Osteoblast (primary cell): ENCODE measurements at places on chromosomes 4 and X. TPM values are rescaled to one million over a fixed set of nuclear protein-coding genes. Genes with fewer than 3 reads are reported as not detected.
A peak's percentile ranks its signal among the peaks of the same experiment; 100 is the strongest.

The PPP2R3B gene
- total RNA-seq = 10.3 and 13.4 TPM in 2 replicates

DNA sequence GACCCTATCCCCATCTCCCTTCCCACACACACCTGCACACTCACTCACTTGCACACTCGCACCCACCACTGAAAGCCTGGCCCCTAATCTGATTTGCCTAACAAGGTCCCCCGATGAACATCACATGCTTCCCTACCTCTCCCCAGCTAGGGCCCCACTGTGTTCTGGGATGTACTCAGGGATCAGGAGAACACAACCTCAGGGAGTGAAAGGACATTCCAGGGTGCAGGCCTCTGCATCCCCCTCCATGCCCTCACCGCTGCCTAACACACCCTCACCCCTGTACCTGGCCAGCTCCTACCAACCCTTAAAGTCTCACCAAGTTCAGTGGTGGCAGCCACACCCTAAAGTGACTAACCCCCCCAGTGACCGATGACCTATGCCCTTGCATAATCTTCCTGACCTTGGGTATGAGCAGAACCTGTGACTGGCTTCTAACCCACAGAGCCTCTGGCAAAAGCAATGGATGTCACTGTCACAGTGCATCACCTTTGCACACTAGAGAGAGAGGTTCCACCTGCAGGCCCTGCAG is 2.4 kb upstream of the AFAP1 start:
- H3K4me3 ChIP-seq = no peak overlapping the region
- no peak for DNase-seq
- H3K27ac ChIP-seq = no peak overlapping the region

- no peaks in the 10 kb centered on the region for H3K36me3 ChIP-seq
- DNase-seq = no peak
- H3K27me3 ChIP-seq = no peaks in the 10 kb centered on the region
- H3K4me3 ChIP-seq = no peak overlapping the region
- H3K27ac ChIP-seq = peak overlapping the region; percentile 13
Observed at GRCh38 chrX:150842198-150842685, 56.2 kb downstream of the CD99L2 start.

The MTNR1A gene
- total RNA-seq = not detected in 2 replicates

DNA sequence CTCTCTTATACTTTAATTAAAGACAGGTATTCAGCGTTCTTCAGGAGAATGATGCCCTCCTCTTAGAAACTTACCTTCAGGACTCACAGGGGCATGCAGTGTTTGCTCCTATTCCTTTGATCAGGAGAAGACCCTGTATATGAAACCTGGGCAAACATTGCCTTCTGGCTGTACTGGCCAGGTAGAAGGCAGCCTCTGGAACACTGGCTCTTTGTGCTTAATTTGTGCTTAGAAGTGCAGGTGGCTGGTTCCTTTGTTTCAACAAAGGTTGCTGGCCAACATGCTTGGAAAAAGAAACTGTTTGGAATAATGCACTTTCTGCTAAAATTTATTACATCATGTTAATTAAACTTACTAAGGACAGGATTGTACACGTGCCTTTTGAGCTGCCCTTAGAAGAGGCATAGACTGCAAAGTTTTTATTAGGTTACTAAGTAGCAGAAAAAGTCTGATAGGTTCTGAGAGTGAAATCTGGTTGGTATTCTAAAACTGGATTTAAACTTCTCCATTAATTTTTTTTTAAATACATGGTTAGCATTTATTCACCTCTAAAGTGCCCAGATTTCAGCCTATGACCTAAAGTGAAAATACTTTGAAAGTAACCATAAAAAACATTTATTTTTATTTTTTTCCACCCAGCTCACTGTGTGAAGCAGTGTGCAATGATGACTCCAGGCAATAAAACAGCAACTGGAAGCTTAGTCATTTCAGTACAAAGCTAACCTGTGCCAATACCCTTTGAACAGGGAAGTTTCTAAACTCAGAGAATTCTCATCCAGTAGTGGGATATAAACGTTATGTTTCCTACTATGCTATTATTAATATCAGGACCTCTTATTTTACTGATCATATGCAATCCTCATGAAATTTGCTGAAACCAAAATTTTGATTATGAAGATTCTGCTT is 11.3 kb downstream of the RASSF6 start:
- DNase-seq = no peak
- H3K27me3 ChIP-seq = peaks cover 8% of the 10 kb centered on the region
- no peaks in the 10 kb centered on the region for H3K36me3 ChIP-seq
- peaks cover 5% of the 10 kb centered on the region for H3K4me1 ChIP-seq
- H3K27ac ChIP-seq = peak overlapping the region; percentile 22
- H3K4me3 ChIP-seq = no peak overlapping the region

The RBM46 gene
- total RNA-seq = not detected in 2 replicates

- H3K27ac ChIP-seq = no peak overlapping the region
- H3K27me3 ChIP-seq = no peaks in the 10 kb centered on the region
- H3K36me3 ChIP-seq = no peaks in the 10 kb centered on the region
- no peak for DNase-seq
- no peak overlapping the region for H3K4me3 ChIP-seq
- no peaks in the 10 kb centered on the region for H3K4me1 ChIP-seq
Observed at GRCh38 chr4:160423879-160424451, 1321.1 kb downstream of the RAPGEF2 start.

The CTAG1A gene
- total RNA-seq = not detected in 2 replicates

GRCh38 chr4:119518915-119519410 is 109.6 kb downstream of the PDE5A start:
- no peak for DNase-seq
- peaks cover 16% of the 10 kb centered on the region for H3K4me1 ChIP-seq
- H3K36me3 ChIP-seq = peaks cover 70% of the 10 kb centered on the region

- no peaks in the 10 kb centered on the region for H3K36me3 ChIP-seq
- H3K4me3 ChIP-seq = no peak overlapping the region
- no peaks in the 10 kb centered on the region for H3K4me1 ChIP-seq
- no peak overlapping the region for H3K27ac ChIP-seq
- H3K27me3 ChIP-seq = no peaks in the 10 kb centered on the region
Observed at GRCh38 chrX:147226801-147227200, 412.3 kb upstream of the CXorf51A start.

- H3K27ac ChIP-seq = no peak overlapping the region
- no peaks in the 10 kb centered on the region for H3K4me1 ChIP-seq
- DNase-seq = no peak
Observed at GRCh38 chr4:15270201-15270600, 157.6 kb upstream of the C1QTNF7 start.

The TLR2 gene
- total RNA-seq = 0.29 and 0.36 TPM in 2 replicates

GRCh38 chrX:9475984-9476383 is 11.1 kb downstream of the TBL1X start:
- H3K27ac ChIP-seq = no peak overlapping the region
- H3K27me3 ChIP-seq = no peaks in the 10 kb centered on the region
- H3K4me3 ChIP-seq = no peak overlapping the region
- no peak for DNase-seq
- H3K4me1 ChIP-seq = no peaks in the 10 kb centered on the region
- no peaks in the 10 kb centered on the region for H3K36me3 ChIP-seq

- H3K4me3 ChIP-seq = no peak overlapping the region
- DNase-seq = no peak
- no peaks in the 10 kb centered on the region for H3K27me3 ChIP-seq
- H3K4me1 ChIP-seq = peaks cover 46% of the 10 kb centered on the region
Observed at GRCh38 chr4:57148177-57148576, 38.0 kb upstream of the IGFBP7 start.

The FRAS1 gene
- total RNA-seq = 5.1 and 7.4 TPM in 2 replicates

The HPGDS gene
- total RNA-seq = not detected in 2 replicates

DNA sequence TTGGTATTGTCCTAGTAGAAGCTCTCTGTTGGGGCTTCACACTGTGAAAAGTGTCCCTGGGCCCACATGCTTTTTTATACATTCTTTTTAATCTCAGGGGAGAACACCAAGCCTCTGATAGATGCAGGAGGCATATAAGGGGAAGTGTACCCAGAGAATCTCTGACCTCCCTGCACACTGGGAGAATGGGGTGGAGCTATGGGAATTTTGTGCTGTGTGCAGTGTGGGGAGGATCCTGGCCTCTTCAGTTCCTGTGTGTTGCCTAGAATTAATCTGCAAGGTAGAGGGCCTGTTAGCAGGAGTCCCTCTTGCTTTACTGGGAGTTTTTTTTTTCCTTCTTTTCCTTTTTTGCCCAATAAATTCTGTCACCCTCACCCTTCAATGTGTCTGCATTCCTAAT is 49.2 kb upstream of the SPIN4 start:
- H3K36me3 ChIP-seq = no peaks in the 10 kb centered on the region
- no peak overlapping the region for H3K4me3 ChIP-seq
- no peaks in the 10 kb centered on the region for H3K27me3 ChIP-seq
- no peaks in the 10 kb centered on the region for H3K4me1 ChIP-seq
- no peak overlapping the region for H3K27ac ChIP-seq
- no peak for DNase-seq

- H3K4me3 ChIP-seq = no peak overlapping the region
- no peaks in the 10 kb centered on the region for H3K27me3 ChIP-seq
- H3K4me1 ChIP-seq = no peaks in the 10 kb centered on the region
- no peaks in the 10 kb centered on the region for H3K36me3 ChIP-seq
- no peak overlapping the region for H3K27ac ChIP-seq
Observed at GRCh38 chr4:66123831-66124413, 453.6 kb upstream of the EPHA5 start.

DNA sequence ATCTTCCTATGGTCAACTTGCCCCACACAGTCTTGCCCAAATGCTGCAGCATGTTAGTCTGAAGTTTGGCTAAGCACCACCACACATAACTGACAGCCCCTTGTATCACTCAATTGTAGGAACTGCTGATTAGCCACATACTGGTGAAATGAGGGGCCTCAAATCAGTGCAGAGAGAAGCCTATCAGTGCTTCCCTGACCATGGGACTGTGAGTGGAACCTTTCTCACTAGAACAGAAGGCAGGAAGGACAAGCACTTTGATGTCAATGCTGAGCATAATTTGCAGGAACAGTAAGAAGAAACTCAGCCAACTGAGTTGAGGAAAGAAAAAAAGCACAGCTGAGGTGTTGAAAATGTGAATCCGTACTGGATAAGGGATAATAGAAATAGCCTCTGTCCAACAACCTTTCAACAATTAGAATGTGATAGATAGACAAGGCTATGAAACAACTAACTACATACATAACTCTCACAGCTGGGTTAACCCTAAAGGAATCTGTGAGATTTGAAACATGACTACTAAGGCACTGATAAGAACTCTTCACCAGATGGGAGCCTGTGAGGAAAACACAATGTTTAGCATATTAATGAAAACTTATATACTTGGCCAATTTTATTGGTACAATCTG is 136.6 kb upstream of the SH3RF1 start:
- no peaks in the 10 kb centered on the region for H3K36me3 ChIP-seq
- H3K27ac ChIP-seq = no peak overlapping the region
- DNase-seq = no peak
- H3K4me3 ChIP-seq = no peak overlapping the region
- H3K4me1 ChIP-seq = peaks cover 12% of the 10 kb centered on the region

The MAGEC3 gene
- not detected in 2 replicates for total RNA-seq

The GRPR gene
- total RNA-seq = not detected in 2 replicates

DNA sequence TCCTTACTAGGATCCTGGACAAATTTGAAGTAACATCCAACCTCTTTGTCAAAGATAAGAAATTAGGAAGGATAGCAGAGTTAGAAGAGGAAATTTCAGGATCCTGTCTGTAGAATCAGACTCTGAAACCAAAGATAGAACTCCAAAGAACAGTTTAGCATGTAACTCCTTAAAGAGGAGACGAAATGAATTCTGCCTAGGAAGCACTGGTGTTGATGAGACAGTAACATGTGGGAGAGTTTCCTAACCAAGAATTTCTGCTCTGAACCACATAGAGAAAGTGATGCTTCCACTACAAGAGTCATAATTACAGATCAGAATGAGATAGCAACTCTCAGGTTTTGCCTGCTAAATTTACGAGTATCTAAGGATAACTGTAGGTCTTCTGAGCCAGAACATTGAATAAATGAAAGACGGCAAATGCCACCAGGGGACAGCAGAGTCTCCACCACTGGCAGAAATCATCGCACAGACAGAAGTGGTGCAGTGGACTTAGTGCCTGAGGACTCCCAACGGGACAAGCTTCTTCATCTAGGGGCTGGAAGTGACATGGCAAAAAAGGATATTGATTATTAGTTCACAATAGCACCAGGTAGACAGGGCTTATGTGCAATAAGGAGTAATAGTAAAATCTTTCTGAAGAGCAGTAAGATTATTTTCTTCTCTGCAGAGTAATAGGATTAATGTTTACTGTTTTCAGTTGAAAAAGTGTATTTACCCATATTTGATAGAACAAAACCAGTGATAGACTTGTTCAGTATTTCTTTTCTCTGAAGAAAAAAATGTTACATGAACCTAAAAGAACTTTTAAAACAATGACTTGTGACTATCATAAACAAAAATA is 6.7 kb upstream of the PPID start:
- H3K4me1 ChIP-seq = no peaks in the 10 kb centered on the region
- H3K27ac ChIP-seq = no peak overlapping the region
- H3K27me3 ChIP-seq = peaks cover 25% of the 10 kb centered on the region
- no peaks in the 10 kb centered on the region for H3K36me3 ChIP-seq
- no peak overlapping the region for H3K4me3 ChIP-seq
- peak; percentile 93 for DNase-seq

- no peak overlapping the region for H3K4me3 ChIP-seq
- no peaks in the 10 kb centered on the region for H3K27me3 ChIP-seq
- H3K36me3 ChIP-seq = no peaks in the 10 kb centered on the region
- peaks cover 49% of the 10 kb centered on the region for H3K4me1 ChIP-seq
Observed at GRCh38 chr4:181957088-181957487, 286.1 kb upstream of the TENM3 start.

The BGN gene
- 139 and 210 TPM in 2 replicates for total RNA-seq

- H3K27ac ChIP-seq = no peak overlapping the region
- no peak for DNase-seq
- H3K27me3 ChIP-seq = no peaks in the 10 kb centered on the region
Observed at GRCh38 chrX:114272096-114272686, 311.7 kb upstream of the HTR2C start.

GRCh38 chrX:154012336-154012991 is 7.2 kb downstream of the IRAK1 start:
- DNase-seq = peak; percentile 58
- no peaks in the 10 kb centered on the region for H3K4me1 ChIP-seq
- no peak overlapping the region for H3K4me3 ChIP-seq
- peaks cover 45% of the 10 kb centered on the region for H3K36me3 ChIP-seq

DNA sequence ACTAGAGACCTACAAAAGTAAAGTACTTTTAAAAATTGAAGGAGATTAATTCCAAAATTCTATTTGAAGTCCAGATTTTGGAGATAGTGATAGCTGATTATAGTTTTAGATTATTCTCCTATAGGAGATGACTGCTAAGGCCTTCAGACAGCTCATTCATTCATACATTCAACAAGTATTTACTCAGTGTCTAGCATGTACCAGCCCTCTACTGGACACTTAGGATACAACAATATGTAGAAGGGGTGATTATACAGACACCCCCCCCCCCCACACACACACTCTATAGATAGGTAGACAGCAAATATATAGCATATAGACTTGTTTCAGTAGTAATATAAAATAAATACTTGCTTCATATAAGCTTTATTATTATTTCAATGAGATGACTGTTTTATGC is 60.4 kb upstream of the TAF9B start:
- DNase-seq = no peak
- H3K27me3 ChIP-seq = no peaks in the 10 kb centered on the region
- no peaks in the 10 kb centered on the region for H3K36me3 ChIP-seq
- no peak overlapping the region for H3K4me3 ChIP-seq
- H3K27ac ChIP-seq = no peak overlapping the region

DNA sequence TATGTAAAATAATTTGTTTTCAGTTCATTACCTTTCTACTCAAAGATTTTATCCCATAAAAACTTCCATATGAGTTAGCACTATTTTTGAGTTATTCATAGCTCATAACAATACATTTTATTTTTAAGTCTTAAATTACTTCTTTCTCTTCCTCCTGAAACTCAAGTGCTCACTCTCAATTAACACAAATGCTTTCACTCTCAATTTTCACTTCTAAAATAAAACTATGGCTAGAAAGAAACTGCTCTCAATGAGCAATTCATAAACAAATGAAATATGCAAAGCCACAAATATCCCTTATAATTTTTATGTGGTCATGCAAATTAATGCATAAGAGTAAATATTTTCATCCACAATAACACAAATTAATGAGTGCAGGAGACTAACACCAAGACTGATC is 38.8 kb downstream of the MAML3 start:
- H3K4me1 ChIP-seq = peaks cover 7% of the 10 kb centered on the region
- H3K27ac ChIP-seq = no peak overlapping the region
- DNase-seq = no peak
